LHCN-M2 (cell line): ENCODE measurements at places on chromosomes 6 and 20. TPM values are rescaled to one million over a fixed set of nuclear protein-coding genes. Genes with fewer than 3 reads are reported as not detected.
A peak's percentile ranks its signal among the peaks of the same experiment; 100 is the strongest.

TCF21 gene
- total RNA-seq = not detected in 2 replicates

NR2E1 gene
- not detected in 2 replicates for total RNA-seq

DNA sequence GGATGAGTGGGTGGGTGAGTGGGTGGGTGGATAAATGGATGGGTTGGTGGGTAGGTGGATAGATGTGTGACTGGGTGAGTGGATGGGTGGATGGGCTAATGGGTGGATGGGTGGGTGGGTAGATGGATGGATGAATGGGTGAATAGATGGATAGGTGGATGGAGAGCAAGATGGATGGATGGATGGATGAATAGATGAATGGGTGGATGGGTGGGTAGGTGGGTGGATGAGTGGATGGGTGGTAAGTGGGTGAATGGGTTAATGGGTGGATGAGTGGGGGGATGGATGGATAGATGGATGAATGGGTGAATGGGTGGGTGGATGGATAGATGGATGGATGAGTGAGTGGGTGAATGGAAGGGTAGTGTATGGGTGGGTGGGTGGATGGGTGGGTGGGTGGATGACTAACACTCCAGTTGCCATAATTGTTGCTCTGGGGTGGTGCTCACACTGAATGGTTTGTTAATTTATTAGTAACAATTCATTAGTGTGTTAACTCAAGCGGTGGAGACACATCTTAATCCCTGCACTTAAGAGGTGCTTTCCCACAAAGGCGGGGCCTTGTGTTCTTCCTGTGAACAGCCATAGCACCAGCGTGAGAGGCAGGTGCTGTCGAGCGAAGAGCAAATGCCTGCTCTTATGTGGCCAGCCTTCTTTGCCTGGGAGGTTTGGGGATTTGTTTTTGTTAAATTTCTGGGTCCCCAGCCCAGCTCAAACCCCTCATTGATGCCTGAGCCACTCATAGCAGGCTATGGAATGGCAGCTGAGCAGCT lies 4.9 kb upstream of the APCDD1L start:
- DNase-seq = no peak

DNA sequence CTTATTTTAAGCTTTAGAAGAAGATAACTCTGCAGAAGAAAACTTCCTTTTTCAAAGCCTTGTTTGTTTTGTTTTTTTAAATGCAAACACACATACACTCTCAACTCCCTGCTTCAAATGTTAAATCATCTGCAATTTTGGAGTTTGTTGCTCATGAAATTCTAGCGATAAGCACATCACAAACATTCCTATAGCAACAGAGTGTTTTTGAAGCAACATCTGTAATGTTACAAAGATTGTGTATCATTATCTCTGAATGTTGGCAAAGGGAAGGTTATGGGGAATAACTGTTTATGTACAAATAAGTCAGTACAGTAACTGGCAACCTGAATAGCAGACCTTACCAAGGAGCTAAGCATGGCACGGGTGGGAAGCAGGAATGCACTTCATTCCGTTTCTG lies 84.8 kb upstream of the MRPS10 start:
- DNase-seq = no peak

DEFB116 gene
- total RNA-seq = not detected in 2 replicates

- peak; percentile 38 for DNase-seq
These were observed 128.5 kb upstream of the DST start for GRCh38 chr6:56771189-56771588.

ANGPT4 gene
- total RNA-seq = not detected in 2 replicates

DEFB132 gene
- not detected in 2 replicates for total RNA-seq

FGD2 gene
- total RNA-seq = not detected in 2 replicates

- peak; percentile 100 for DNase-seq
These were observed 59.9 kb downstream of the EYA2 start for GRCh38 chr20:46954490-46955038.

SPAG4 gene
- 12.6 and 13.7 TPM in 2 replicates for total RNA-seq

SH3BGRL2 gene
- 1.5 and 1.7 TPM in 2 replicates for total RNA-seq

- DNase-seq = no peak
These were observed 62.0 kb upstream of the PHACTR2 start for GRCh38 chr6:143615785-143616184.

- DNase-seq = peak; percentile 87
These were observed 107.3 kb upstream of the SNX9 start for GRCh38 chr6:157715728-157716164.

ASIP gene
- total RNA-seq = not detected in 2 replicates

DEFB124 gene
- total RNA-seq = not detected in 2 replicates

DNA sequence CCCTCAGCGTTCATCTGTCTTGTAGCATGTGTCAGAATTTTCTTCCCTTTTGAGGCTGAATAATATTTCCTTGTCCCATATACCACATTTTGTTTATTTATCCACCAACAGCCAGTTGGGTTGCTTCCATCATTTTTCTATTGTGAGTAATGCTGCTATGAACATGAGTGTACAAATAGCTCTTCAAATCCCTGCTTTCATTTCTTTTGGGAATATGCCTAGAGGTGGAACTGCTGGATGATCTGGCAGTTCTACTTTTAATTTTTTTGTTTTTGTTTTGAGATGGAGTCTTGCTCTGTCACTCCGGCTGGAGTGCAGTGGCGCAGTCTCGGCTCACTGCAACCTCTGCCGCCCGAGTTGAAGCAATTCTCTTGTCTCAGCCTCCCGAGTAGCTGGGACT lies 64.7 kb downstream of the SASH1 start:
- peak; percentile 98 for DNase-seq

GNRH2 gene
- total RNA-seq = not detected in 2 replicates

- no peak for DNase-seq
These were observed 96.5 kb downstream of the TINAG start for GRCh38 chr6:54404791-54405190.

GRCh38 chr20:54227241-54227640 lies 19.4 kb downstream of the PFDN4 start:
- DNase-seq = no peak
